T-helper 1 cell (primary cell): ENCODE measurements at places on chromosomes 12 and 14.

DNA sequence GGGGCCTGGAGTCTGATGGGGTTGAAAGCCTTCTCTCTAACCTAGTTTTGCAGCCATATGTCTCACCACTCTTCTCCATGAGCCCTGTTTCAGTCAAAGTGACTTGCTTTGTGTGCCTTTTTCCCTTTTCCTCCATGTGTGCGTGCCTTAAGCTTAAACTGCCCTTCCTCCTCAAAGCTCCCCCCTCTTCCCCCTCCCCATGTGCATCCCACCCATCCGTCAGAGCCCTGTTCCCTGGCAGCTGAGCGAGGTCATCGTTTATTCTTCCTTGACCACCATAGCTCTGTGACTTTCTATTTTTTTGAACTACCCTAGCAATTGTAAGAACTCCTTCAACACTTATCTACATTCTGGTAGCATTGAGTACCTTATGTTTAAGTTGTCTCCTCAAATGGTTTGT, 24.9 kb downstream of the SAMD4A start:
- no peak for DNase-seq

GRCh38 chr12:97168804-97169203, 261.7 kb downstream of the NEDD1 start:
- no peak for DNase-seq

DNA sequence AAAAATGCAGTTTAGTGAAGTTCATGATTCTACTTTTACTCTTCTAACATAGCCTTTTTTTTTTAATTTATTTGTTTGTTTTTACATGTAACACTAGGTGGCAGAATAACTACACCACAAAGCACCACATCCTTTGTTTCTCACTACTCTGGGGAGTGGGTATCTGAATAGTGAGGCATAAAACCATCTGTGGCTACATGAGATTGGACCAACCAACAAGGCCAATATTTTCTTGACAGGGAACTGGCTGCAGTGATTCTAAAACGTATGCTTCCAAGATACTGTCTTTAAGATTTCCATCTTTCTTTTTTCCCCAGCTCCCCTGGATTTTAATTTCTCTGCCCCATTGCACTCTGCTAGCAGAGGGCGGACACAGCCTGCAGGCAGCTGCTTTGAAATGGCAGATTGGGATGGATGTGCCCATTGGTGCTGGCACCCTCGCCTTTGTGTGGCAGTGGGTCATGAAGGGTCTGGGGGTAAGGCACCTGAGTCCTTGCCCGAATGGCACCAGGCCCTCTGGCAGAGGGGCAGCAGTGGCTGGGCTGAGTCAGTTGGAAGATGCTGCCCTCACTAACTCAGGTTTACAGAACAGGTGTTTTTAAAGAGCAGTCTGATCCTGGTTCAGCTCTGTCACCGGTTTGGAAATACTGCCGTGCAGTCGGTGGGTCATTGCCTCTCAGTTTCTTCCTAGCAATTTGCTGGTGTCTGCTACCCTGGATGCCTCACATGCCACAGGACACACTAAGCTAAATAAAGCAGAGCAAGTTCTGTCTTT, 429.1 kb downstream of the RAD51B start:
- DNase-seq: no peak

DNA sequence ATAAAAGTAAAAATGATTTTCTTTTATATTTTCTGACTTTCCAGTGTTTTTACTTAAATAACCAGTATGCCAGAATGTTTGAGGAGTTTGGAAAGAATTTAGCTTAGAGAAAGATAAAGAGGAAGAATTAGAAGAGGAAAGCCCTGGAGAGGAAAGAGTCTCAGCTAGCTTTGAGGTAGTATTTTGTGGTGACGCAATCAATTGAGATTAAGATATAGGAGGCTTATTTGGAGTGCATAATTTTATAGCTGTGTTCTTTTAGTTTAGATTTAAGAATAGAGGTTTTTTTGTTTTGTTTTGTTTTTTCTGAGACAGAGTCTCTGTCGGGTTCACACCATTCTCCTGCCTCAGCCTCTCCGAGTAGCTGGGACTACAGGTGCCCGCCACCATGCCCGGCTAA, 18.1 kb downstream of the CLEC2B start:
- DNase-seq: no peak

DNA sequence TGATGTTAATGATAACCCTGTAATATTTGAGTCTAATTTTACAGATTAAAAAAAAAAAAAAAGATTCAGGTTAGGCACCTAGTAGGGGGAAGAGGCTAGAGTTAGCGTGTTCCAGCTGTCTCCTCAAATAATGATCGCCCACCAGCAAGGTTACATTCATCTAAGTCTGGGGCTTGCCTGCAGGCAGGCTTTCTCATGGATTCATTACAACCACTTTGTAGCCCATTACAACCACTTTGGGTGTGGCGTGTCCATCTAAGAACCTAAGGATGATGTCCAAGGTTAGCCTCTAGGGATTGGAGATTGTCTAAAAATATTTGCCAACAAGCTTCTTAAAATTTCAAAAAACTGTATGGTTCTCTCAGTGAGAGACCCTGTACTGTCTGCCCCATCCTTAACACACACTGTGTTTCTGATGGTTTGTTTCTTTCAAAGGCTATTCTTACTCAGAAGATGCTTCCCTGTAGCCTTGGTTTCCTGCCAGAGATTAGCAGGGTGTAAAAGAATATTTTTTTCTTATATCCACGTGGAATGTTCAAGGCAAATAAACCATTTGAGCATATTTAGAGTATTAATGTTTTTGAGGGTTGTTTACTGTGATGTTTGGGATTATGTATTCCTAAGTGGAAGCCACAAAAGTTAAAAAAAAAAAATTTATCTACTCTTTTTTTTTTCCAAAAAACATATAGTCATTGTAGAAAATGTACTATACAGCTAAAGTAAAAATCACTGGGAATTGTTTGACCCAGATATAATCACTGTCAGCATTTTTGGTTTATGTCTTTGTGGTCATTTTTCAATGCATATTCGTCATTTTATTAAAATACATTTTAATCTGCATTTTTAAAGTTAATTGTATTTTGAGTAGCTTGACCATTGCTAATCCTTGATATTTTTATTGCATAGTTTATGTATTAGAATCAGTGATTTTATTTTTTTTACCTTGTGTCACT, 1.7 kb downstream of the DYNC1H1 start:
- DNase-seq: no peak

DNA sequence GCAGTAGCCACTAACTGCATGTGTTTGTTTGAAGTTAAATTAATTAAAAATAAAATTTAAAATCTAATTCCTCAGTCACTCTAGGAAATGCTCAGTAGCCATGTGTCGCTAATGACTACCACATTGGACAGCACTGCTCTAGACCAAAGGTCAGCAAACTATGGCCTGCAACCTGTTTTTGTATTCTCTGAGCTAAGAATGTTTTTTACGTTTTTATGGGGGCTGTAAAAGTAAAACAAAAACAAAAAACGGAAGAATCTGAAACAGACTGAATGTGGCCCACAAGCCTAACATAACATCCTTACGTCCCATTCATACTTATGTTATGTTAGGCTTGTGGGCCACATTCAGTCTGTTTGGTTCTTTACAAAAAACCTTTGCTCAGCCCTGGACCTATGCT, 57.8 kb downstream of the LIN52 start:
- DNase-seq: no peak

- no peak for DNase-seq
Observed at GRCh38 chr12:92007787-92008186, 137.9 kb downstream of the BTG1 start.

GRCh38 chr12:113154351-113154973, 4.9 kb downstream of the CFAP73 start:
- no peak for DNase-seq

- DNase-seq: no peak
Observed at GRCh38 chr14:31024010-31024480, 1.4 kb upstream of the AP4S1 start.

DNA sequence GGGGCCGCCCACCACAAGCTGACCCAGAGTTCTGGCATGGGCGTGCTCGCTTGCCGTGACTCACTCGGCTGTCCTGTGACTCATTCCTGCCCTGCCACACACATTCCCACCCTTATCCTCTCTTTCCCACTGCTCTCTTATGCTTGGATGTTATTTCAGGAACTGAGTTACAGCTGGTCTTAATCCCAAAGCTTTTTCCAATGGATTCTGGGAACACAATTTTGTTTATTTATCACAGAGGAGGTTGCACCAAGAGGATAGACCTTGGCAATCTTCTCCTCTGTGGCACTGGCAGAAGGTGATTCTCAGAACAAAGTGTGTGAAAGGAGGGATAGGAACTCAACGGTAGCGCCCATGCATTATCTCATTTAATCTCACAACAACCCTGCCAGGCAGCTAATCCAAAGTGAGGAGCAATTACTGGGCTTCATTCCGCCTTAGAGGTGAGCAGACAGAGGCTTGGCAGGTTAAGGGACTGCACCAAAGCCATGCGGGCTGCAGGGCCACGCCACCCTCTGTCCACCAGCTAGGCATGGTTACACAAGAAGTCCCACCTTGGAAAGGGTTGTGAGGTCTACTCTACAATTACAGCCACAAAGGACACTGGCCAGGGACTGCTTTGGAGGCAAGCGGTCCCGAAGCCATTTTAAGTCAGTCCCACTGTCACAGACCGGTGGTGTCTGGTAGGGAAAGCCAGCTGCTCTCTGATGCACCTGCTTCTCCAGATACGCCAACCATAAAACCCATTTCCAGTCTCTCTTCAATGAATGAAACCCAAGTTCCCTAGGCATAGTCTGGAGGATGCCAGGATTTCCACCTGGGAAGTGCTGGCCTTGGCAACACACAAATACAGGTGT, 32.9 kb downstream of the SYNE3 start:
- no peak for DNase-seq

- no peak for DNase-seq
Observed at GRCh38 chr12:109710205-109710746, 3.3 kb upstream of the FAM222A start.

GRCh38 chr12:51590347-51591015, 552 bp upstream of the SCN8A start:
- DNase-seq: peak; percentile 39

- DNase-seq: no peak
Observed at GRCh38 chr12:118870551-118870950, 110.8 kb upstream of the SRRM4 start.
